Fibroblast of the aortic adventitia (primary cell): ENCODE measurements at places on chromosomes 3 and 15.
A peak's percentile ranks its signal among the peaks of the same experiment; 100 is the strongest.

- no peak for DNase-seq
Measured at GRCh38 chr3:136931606-136932005, 26.2 kb upstream of the IL20RB start.

DNA sequence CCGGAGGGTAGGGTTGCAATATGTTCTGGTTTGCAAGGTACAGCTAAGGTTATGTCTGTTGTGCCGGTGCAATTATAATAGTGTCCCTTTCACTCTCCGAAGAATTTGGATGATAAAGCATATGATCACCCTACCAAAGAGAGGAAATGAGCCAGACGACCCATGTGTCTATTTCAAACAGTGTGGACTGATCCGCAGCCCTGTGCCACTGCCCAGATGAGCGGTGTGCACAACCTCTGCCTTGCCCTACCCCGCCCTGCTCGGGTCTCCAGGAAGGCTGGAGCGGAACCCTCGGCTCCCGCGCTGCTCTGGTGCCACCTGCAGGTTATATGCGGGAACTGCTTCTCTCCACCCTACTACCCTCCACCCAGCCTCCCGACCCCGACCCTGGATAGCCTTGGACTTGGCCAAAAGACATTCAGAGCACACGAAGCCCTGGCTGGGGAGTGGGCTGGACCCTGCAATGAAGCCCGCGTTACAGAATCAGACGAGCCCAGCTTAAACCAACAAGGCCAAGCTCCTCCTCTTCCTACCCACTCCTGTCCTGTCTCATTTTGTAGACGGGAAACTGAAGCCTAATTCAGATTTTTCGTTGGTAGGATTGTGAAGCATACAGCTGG lies 68.4 kb upstream of the CHRNB4 start:
- peak; percentile 39 for DNase-seq

- no peak for DNase-seq
Measured at GRCh38 chr3:22231061-22231460, 480.1 kb upstream of the ZNF385D start.

DNA sequence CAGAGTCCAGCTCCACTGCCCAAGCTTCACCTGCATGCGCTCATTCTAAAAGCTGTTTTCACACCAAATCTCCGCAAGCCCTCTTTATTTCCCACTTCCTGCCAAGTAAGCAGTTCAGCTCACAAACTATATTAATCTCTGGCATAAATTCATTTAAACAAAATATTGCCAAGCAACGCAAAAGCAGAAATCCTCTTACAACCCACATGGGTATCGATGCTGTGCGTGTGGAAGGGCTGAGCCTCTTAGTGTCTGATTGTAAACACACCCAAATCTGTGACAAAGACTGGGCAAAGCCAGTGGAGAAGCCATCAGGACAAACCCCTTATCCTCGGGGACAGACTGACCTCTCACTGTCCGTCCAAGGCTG lies 124.3 kb upstream of the ATP2B2 start:
- DNase-seq: no peak

- no peak for DNase-seq
Measured at GRCh38 chr15:39269352-39269751, 311.5 kb upstream of the THBS1 start.

DNA sequence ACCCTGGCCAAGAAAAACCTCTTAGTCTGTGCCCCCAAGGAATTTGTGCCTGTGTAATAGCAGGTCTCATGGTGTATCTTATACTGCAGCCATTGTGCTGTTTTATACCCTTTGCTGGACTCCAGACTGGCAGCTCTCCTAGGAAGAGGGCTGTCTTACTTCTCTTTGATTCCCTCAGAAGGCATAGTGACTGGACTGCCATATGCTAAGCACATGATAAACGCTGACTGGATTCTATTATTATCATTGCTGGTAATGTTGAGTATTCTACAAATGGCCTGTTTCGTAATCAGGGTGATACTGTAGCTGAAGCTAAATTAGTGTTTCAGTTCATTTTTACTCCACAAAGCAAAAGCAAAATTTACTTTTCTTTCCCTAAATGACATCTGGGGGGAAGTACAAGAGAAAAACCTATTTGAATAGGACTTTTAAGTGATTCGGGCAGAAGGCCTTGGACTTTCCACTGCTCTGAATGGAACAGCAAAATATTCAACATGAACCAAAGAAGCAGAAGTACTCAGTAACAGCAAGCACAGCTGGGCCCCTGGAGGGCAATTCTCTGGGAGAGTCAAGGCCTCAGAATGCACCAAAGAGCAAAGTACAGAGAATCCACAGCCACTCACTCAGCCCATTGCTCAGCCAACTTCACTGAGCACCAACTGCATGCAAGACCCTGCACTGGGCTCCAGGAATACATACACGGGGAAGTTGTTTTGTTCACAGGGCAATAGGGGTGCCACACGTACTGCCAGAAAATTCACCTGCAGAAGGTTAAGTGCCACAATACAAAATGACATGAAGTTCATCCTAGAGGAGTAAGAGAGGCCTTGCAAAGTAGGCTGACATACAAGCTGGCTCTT lies 7.9 kb upstream of the BCL2A1 start:
- peak; percentile 85 for DNase-seq

DNA sequence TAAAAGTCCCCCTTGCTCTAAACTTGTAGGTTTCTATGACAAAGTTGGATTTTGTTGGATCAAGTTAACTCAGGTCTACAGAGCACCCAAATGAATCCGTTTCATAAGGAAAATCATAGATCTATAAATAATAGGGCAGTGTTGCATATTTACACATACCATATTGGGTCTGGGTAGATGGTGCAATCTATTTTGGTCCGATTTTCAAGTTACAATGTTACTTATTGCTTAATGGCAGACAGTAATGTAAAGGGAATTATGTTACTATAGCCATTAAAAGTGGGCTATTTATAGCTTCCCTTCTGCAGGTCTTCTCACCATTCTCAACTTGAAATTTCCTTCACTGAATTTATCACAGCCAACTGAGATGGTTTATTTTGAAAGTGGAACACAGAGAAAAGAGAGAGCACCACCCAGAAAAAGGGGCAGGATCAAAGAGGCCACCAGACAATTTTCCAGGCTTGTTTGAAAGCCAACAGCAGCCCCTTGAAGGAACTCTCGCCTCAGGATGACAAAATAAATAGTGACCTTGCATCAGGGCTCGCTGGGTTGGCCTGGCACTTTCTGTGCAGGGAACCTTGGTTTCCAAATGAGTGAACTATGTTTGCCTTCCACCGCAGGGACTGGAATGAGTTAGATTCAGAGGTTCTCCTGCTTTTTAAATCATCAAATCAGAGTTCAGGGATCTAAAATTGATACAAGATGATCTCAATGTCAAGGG lies 260.2 kb upstream of the HES1 start:
- no peak for DNase-seq
